Small intestine (tissue), 16 donors: ENCODE measurements at places on chromosomes 5 and 9.
A peak's percentile ranks its signal among the peaks of the same experiment; 100 is the strongest.

- no peak for DNase-seq
These were observed 1.9 kb downstream of the GPBP1 start for GRCh38 chr5:57175551-57176309.

- no peak for DNase-seq
These were observed 363.2 kb downstream of the OSTF1 start for GRCh38 chr9:75451505-75451904.

GRCh38 chr5:17282283-17283120 is 65.1 kb downstream of the BASP1 start:
- no peak for DNase-seq

GRCh38 chr5:150599917-150600511 is 40.4 kb upstream of the SYNPO start:
- no peak for DNase-seq

DNA sequence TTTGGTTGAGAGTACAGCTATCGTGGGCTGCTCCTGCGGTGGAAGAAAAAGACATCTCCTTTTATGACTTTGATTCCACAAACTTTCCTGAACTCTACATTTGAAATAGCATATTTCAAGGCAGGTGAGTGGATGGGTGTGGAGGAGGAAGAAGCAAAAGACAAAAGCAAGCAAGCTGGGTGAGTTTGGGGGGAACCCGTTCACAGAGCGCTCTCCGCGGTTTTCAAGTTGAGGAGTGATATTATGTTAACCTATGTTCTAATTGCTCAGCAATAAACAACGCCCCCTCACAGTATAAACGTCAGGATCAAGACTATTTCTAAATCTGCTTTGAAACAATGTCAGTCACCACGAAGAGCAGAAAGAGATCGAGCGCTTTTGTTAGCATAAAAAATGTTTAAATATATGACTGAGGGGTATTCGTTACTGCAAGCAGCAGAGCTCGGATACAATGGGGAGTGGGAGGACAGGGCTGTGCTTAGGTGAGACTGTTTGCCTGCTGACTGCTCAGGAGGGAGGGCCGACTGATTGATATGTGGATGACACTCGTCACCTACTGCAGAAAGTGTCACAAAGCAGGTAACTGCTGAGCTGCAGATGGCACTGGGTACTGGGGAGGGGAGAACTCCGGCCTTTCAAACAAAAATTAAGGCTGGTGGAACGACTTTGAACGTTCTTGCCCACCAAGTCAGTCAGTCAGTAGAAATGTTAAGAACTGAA is 236.5 kb downstream of the DRD1 start:
- DNase-seq: no peak

DNA sequence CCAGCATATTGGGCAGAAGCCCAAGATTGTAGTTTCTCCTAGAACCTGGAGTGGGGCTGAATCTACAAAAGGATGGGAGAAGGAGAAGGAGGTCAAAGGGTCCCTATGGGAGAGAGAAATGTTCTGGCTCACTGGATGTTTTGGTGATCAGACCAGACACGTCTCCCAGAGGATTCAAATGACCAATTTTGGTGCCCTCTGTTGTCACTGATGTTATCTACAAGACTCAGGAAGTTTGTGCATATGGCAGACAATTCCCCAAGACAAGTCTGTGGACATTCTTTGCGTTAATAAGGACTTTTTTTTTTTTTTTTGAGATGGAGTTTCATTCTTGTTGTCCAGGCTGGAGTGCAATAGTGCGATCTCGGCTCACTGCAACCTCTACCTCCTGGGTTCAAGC is 137.2 kb upstream of the SMARCA2 start:
- no peak for DNase-seq

- DNase-seq: peak; percentile 72
These were observed 141.2 kb upstream of the ASTN2 start for GRCh38 chr9:117555964-117556629.

- DNase-seq: no peak
These were observed 36.1 kb downstream of the LHFPL2 start for GRCh38 chr5:78612227-78613150.

DNA sequence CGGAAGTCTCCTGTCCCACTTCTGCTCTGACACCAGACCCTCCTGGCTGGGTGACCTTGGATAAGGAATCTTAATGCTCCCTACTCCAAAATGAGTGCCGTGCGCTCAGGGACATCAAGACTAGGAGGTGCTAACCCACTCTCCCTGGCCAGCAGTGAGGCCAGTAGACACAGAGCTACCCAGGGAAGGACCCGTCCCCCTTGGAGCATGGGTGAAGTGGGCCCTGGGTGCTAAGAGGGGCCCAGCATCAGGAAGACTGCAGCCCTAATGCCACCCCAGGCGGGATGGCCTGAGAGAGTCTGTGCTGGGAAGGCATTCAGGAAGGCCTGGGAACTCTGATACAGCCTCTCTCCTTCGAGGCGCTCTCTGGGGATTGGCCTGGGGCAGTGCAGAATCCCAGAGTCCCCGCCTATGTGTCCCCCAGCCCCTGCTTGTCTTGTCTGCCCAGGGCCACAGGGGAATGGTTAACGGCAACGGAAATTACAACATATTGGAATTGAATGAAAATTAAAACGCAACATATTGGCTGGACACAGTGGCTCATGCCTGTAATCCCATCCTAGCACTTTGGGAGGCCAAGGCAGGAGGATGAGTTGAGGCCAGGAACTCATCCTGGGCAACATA is 29.7 kb upstream of the RNU6ATAC start:
- DNase-seq: no peak

DNA sequence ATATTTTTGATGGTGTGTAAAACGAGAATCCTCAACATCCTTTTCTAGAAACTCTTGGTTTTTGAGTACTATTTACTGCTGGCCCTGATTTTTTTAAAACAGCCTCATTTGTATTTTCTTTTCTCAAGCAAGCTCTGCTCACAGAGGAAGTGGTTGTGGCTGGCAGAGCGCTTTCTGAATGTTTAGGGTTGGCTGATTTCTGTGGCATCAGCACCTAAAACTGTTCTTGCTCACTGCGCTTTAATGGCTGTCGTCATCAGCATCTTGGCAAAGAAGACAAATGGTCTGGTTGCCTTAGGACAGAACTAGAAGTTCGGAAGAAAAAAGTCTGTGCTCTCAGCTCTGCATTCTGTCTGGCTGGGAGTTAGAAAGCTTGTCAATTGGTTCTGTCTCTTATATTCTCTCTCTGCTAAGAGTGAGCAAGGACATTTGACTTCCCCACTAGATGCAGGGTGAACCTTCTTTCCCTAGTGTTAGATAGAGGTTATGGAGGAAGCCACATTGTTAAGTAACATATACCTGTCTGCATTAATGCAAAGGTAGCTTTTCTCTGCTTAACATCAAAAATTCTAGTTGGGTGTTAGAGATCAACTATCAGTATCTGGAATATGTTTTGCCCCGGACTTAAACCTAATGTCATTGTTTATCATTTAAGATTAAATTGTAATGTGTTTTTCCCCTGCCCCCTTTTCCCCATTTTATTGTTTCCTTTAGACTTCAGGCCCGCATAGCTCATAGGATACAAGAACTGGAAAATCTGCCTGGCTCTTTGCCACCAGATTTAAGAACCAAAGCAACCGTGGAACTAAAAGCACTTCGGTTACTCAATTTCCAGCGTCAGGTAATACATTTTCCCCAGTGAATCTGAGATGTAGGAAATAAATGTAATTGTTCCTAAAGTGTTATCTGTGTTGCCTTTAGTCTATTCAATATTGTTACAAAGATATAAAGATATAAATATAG is 39.0 kb downstream of the SMARCA2 start:
- DNase-seq: no peak

DNA sequence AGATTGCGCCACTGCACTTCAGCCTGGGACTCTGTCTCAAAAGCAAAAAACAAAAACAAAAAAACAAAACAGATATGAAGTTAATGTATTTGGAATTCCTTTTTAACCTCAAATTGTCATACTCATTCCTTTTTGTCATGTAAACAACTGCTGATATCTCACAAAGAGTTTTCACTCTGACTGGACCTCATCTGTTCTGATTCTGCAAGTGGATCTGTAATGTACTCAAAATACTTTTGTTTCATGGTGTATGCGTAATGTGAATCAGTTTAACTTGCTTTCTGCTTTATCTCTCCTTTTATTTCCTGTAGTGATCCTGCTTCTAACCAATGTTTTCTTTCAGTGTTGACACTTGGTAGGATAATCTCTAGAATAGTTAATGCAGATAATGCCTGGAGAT is 106.7 kb downstream of the FOCAD start:
- DNase-seq: no peak

GRCh38 chr5:134053840-134054338 is 49.1 kb upstream of the VDAC1 start:
- DNase-seq: peak; percentile 36

DNA sequence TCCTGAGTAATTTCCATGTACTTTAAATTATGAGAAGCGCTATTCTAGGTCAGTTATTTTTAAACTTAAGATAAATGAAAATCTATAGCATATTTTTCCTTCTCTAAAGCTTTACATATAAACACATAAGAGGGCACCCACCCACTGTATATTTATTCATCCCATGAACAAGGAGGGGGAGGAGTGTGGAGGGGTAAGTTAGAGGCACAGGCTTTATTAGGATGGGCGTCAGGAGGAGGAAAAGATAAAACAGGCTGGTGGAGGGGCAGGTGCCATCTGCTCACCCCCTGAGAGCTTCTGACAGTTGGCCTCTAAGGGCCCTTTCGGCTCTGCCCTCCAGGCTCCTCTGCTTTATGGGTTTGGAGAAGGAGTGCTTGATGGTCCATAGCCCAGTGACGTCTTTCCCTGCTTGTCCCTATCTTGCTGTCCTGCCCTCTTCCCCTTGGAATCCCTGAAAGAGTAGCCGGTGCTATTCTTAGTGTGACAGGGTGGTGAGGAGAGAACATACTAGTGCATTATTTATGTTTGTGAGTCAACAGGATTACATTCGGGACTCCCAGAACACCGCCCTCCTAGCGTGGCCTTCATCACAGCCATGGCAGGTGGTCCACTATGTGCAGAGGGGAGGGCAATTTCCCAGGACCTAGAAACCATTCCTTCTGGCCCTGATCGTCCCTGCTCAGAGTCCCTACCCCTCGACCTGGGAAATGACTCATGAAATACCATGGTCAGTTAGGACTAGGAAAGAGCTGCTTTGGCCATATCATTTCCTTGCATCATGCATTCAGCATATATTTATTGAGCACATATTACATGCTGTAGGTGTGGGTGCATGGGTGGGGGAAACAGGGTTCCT is 7.9 kb upstream of the SYNPO start:
- DNase-seq: no peak

DNA sequence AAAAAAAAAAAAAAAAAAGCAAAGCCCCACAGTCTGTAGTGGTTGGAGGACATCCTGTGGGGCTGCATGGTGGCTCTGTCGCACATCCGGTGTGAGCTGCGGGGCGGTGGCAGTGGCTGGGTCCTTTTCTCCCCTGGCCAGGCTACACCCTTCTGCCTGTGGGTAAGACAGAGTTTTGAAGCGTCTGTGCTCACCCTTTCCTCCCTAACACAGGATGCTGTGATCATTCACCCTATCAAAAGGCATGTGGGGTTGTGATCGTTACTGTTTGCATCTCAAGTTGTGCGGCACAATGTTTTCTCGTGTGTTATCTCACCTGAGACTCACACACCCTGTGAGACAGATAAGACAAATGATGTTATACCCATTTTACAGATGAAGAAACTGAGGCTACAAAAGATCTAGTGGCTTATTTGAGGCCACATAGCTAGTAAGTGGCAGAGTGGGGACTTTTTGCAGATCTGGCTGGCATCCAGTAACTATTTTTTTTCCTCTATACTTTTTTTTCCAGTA is 17.5 kb downstream of the IRF1 start:
- no peak for DNase-seq

DNA sequence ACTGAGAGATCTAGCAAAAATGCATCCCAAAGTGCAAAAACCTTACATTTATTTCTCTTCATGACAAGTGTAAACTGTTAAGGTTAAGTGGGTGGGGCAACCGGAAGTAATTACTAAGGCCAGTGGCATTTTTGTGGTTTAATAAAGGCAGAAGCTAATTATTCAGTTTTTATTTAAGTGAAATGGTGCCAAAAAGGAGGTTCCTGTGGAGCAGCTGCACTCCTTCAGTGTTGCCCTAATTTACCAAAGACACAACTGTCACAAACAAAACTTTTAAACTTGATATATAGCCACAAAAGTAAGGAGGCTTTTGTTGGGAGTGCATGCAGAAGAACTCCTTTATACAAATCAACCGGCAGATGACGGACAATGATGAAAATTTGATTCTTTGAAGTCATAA is 81.6 kb downstream of the NDUFS4 start:
- no peak for DNase-seq

GRCh38 chr5:107538331-107538730 is 132.4 kb downstream of the EFNA5 start:
- DNase-seq: no peak

DNA sequence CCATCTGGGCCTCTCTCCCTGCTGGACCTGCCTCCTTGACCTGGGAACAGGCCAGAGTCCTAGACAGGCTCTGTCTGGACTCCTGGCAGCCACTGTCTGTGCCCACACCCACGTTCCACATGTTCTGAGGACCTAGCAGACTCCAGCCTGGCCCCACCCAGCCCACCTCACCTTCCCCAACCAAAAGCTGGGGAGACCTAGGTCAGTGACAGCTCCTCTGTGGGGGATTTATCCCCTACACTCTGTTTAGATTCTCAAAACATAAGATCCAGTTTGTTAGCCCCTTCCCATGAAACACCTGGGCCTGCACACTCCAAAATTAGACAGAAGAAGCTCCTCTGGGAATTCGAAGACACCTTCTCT is 59.8 kb upstream of the ADAMTS2 start:
- no peak for DNase-seq

GRCh38 chr9:115118879-115119218 is 892 bp upstream of the TNC start:
- peak; percentile 66 for DNase-seq

- peak; percentile 80 for DNase-seq
These were observed 974 bp downstream of the C9orf40 start for GRCh38 chr9:74951725-74952151.

- DNase-seq: no peak
These were observed 20.4 kb upstream of the ITGA1 start for GRCh38 chr5:52767217-52767743.

- no peak for DNase-seq
These were observed 2016.3 kb upstream of the CDH9 start for GRCh38 chr5:29054694-29055093.

- no peak for DNase-seq
These were observed 49.6 kb upstream of the ITGA1 start for GRCh38 chr5:52738095-52738506.

GRCh38 chr9:18857334-18857733 is 175.7 kb downstream of the SAXO1 start:
- no peak for DNase-seq

GRCh38 chr5:3019045-3019444 is 267.6 kb upstream of the IRX2 start:
- DNase-seq: no peak

- DNase-seq: no peak
These were observed 20.9 kb downstream of the IPPK start for GRCh38 chr9:92649007-92649406.

GRCh38 chr5:73447530-73448462 is 781 bp downstream of the FOXD1 start:
- DNase-seq: peak; percentile 70

- DNase-seq: no peak
These were observed 176.7 kb upstream of the FGF10 start for GRCh38 chr5:44565902-44566301.
